ENCODE measurements at places on chromosomes 16 and 17.

DNA sequence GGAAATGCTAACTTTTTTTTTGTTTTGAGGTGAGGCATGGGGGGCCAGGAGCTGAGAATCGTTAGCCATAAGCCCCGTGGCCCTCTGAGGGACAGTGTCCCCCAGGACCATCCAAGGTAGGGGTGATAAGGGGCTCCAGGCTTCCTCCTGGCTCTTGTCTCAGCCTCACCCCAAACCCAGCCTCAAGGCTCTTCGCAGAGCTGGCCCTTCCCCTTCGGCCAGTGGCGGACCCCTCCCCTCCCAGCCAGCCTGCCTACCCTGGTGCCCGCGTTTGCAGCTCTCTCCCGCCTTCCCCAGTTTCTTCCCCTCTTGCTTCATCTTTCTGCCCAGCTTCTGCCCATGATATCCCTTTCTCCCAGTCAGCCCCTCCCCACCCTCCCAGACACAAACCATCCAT is 22.7 kb upstream of the ATP2A3 start:
- DNase-seq: no peak

DNA sequence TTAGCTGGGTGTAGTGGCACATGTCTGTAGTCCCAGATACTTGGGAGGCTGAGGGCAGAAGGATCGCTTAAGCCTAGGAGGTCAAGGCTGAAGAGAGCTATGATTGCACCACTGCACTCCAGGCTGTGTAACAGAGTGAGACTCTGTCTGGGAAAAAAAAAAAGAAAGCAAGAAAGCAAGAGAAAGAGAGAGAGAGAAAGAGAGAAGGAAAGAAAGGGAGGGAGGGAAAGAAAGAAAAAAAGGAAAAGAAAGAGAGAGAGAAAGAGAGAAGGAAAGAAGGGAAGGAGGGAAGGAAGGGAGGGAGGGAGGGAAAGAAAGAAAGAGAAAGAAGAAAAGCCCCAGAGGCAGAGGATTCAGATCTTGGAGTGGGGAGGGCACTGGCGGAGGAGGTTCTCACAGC is 6.5 kb downstream of the DHX58 start:
- DNase-seq: no peak

DNA sequence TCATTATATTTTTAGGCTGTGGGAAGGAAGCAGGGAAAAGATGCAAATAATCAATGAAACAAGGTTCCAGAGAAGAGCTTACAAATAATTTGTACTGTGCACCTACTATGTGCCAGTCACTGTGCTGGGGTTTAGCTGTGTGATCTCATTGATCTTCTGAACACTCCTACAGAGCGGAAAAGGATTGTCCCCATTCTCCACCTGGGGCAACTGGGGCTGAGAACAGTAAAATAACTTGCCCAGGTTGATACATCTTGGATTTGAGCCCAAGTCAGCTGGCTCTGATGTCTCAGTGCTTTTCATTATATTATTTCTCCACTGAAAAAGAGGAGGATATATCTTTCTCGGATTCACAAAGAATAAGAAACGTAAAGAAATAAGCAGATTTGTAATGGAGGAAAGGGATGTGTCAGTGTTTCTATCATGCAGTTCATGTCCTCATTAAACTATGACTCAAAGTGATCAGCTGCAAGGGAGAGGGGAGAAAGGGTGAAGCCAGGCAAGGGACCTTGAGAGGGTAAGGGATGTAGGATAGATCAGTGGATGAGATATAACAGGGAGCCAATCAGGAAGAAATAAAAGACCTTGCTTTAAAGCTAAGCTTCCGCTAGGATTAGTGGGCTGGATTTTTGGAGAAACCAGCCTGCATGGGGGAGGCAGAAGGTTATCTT is 143.6 kb upstream of the NOL11 start:
- DNase-seq: no peak

DNA sequence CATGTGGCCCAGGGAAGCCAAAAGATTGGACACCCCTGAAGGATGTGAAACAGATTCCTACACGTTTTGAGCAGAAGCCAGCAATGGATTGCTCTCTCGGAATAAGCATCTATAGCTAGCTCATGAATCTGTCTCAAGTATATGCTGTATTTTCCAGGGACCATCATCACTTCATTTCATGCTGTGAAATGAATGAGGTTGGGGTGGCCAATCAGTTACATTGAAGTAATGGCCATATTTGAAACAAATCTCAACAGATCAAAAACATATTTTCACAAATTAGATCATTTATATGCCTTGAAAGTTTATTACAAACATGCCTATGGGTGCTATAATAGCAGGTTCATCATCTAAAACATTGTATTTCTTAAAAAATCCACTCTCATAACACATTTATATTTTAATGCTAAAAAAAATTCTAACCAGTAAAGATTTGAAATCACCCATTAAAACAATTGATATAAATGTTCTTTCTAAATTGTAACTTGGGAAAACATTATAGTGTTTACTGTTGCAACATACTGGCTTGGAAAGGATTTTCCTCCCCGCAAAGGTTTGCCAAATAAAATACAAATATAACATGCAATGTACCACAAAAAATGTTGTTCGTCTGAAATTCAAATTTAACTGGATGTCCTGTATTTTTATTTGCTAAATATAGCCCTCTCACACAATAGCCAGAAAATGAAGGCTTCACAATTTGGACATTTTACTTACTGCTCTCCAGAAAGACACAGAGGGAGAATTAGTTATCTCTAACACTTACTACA is 743.6 kb downstream of the KCNJ2 start:
- peak; percentile 47 for DNase-seq

GRCh38 chr16:1968146-1968953 is 1.7 kb downstream of the RNF151 start:
- no peak for DNase-seq

All from tongue (tissue), 3 donors.